ENCODE measurements at places on chromosomes 1 and 21.

DNA sequence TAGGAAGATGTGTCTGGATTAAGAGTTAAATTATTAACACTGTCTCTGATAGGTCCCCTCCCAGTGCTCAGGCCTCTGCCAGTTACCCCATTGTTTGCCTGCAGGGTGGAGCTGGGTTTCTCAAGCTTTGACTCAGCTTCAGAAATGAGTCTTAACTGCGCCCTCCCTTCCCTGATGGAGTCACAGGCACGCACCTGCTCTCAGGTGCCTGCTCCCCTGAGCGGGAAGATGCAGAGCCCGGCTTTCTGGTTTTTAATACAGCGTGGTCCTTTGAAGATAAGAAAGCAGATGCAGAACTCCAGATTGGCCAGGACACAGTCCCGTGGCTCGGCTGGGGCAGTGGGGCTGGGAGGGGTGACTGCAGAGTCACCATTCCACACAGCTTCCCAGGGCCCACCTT lies 3.2 kb upstream of the SPRR4 start:
- peaks cover 11% of the 10 kb centered on the region for H3K4me1 ChIP-seq
- no peak overlapping the region for H3K27ac ChIP-seq
- DNase-seq: no peak
- H3K27me3 ChIP-seq: no peaks in the 10 kb centered on the region
- no peak overlapping the region for H3K4me3 ChIP-seq
- H3K36me3 ChIP-seq: no peaks in the 10 kb centered on the region

- H3K4me1 ChIP-seq: peaks cover 25% of the 10 kb centered on the region
- no peaks in the 10 kb centered on the region for H3K27me3 ChIP-seq
- no peak overlapping the region for H3K4me3 ChIP-seq
- H3K36me3 ChIP-seq: no peaks in the 10 kb centered on the region
Observed at GRCh38 chr1:51569284-51570062, 47.4 kb upstream of the OSBPL9 start.

- no peaks in the 10 kb centered on the region for H3K36me3 ChIP-seq
- H3K4me3 ChIP-seq: no peak overlapping the region
- peaks cover 2% of the 10 kb centered on the region for H3K4me1 ChIP-seq
- DNase-seq: no peak
- H3K27ac ChIP-seq: no peak overlapping the region
Observed at GRCh38 chr1:47510282-47510811, 72.5 kb downstream of the FOXD2 start.

DNA sequence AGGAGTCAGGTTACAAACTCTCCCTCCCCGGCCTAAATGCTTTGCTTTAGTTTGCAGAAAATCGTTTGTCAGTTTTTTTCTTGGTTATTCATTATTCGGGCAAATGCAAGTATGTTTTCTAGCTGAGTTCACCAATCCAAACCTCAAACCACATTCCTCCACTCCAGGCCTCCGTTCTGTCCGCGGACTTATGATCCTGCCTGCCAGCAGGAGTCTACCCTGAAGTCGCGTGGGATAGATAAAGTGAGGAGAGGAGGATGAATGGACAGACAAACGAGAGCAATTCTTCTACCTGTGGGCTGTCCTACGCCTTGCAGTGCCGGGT lies 1.3 kb downstream of the ADAMTS1 start:
- DNase-seq: no peak
- peak overlapping the region; percentile 79 for H3K4me3 ChIP-seq
- H3K27ac ChIP-seq: no peak overlapping the region
- H3K4me1 ChIP-seq: no peaks in the 10 kb centered on the region
- H3K27me3 ChIP-seq: no peaks in the 10 kb centered on the region

- peaks cover 12% of the 10 kb centered on the region for H3K36me3 ChIP-seq
- no peak overlapping the region for H3K27ac ChIP-seq
- peaks cover 2% of the 10 kb centered on the region for H3K4me1 ChIP-seq
Observed at GRCh38 chr21:42989816-42990650, 15.7 kb downstream of the PKNOX1 start.

DNA sequence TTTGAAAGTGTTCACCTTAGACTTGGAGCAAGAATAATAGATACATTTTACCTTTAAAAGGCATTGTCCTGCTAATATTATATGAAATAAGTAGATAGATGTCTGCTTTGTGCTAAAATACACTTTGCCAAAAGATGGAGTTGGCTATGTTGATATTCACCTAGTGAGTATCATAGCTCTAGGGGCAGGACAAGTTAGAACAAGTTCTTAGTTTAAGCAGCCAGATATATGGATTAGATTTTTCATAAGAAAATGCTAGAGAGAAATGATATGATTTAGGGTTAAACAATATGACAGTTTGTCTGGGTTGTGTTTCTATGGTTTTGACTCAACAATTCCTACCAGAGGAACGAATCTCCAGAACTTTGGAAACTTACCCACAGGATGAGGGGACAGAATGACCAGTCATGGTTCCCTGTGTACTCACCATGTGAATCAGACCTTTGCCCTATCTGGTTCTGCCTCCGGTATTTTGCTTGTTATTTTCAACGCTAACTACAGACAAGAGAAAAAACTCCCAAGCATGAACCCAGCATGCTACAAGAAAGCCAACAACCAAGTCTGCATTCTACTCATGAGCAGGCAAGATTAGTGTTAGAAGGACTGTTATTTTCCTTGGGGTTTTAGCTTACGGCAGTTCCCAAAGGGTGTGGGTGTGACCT lies 1.7 kb downstream of the F5 start:
- no peak overlapping the region for H3K27ac ChIP-seq

- DNase-seq: no peak
- no peaks in the 10 kb centered on the region for H3K36me3 ChIP-seq
- no peak overlapping the region for H3K4me3 ChIP-seq
- no peaks in the 10 kb centered on the region for H3K4me1 ChIP-seq
- H3K27ac ChIP-seq: no peak overlapping the region
- no peaks in the 10 kb centered on the region for H3K27me3 ChIP-seq
Observed at GRCh38 chr1:4425892-4426291, 228.5 kb upstream of the AJAP1 start.

DNA sequence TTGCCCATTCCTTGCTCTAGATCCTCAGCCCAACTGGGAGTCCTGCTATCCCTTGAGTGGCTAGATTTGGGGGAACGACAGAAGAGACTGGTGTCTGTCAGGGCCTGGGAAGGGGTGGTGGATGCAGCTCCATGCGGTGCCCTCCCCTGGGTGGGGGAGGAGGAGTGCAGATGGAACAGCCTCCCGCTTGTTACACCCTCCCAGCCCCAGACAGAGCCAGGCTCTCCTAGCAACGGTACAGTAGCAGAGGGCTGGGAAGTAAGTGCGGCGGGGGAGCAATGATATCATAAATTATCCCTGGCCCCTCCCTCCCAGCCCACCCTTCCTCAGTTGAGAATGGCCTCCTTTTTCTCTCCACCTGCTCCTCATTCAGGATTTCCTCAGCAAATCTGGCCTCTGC lies 37.2 kb downstream of the RHBG start:
- DNase-seq: no peak
- no peak overlapping the region for H3K27ac ChIP-seq
- H3K27me3 ChIP-seq: peaks cover 23% of the 10 kb centered on the region
- no peaks in the 10 kb centered on the region for H3K4me1 ChIP-seq
- no peaks in the 10 kb centered on the region for H3K36me3 ChIP-seq

GRCh38 chr1:11342621-11343032 lies 69.6 kb downstream of the UBIAD1 start:
- no peak overlapping the region for H3K4me3 ChIP-seq
- H3K27ac ChIP-seq: no peak overlapping the region
- peaks cover 3% of the 10 kb centered on the region for H3K27me3 ChIP-seq

GRCh38 chr1:43327549-43328292 lies 9.9 kb upstream of the MPL start:
- no peaks in the 10 kb centered on the region for H3K4me1 ChIP-seq
- DNase-seq: no peak
- H3K36me3 ChIP-seq: no peaks in the 10 kb centered on the region
- H3K27me3 ChIP-seq: no peaks in the 10 kb centered on the region
- no peak overlapping the region for H3K4me3 ChIP-seq

- H3K4me3 ChIP-seq: no peak overlapping the region
- H3K27ac ChIP-seq: no peak overlapping the region
- no peak for DNase-seq
- no peaks in the 10 kb centered on the region for H3K4me1 ChIP-seq
Observed at GRCh38 chr21:38356883-38357625, 100.3 kb downstream of the KCNJ15 start.

GRCh38 chr1:217911908-217912307 lies 280.8 kb downstream of the SPATA17 start:
- no peak overlapping the region for H3K27ac ChIP-seq
- no peaks in the 10 kb centered on the region for H3K36me3 ChIP-seq
- H3K4me1 ChIP-seq: no peaks in the 10 kb centered on the region
- no peak for DNase-seq
- no peak overlapping the region for H3K4me3 ChIP-seq

DNA sequence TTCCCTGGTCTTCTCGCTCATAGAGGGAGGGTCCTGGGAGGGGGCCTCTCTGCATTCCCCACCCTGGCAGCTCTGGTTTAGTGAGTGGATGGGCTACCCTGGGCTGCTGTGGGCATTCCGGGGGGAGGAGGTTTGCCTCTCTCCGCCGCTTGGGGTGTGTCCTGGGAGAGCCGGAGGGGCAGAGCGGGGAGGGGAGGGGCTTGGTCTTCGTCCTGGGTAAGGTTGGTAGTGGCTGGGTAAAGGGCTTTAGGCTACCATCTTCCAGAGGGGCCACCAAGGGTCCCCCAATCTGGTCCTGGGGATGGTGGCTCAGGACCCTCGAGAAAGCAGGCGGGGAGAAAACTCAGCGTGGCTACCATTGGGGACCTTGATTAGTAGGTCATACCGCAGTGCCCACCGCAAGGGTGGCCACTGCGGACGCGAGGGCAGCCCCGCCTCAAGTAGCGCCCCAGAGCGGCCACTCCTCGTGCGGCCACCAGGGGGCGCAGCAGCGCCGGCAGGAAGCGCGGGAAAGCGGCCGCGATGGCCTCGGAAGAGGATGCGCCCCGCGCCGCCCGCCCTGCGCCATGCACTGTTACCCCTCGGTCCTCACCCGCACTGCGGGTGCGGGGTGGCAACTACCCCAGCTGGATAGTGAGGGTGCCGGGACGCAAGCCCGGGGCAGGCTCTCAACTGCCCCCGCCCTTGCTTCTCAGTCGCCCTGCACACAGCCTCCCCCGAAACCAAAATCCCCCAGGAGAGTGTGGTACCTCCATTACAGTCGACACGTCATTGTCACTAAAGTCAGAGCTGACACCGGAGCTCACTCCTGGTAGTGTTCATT lies 44.1 kb upstream of the SLC25A33 start:
- H3K27ac ChIP-seq: no peak overlapping the region
- no peaks in the 10 kb centered on the region for H3K4me1 ChIP-seq
- H3K4me3 ChIP-seq: no peak overlapping the region

Data from small intestine (tissue), 16 donors.